ENCODE measurements at places on chromosomes 2 and 18. TPM values are rescaled to one million over a fixed set of nuclear protein-coding genes. Genes with fewer than 3 reads are reported as not detected.

RPRM gene
- not detected for total RNA-seq

TFCP2L1 gene
- total RNA-seq: 0.85 TPM

CEBPZOS gene
- 37.0 TPM for total RNA-seq

DNA sequence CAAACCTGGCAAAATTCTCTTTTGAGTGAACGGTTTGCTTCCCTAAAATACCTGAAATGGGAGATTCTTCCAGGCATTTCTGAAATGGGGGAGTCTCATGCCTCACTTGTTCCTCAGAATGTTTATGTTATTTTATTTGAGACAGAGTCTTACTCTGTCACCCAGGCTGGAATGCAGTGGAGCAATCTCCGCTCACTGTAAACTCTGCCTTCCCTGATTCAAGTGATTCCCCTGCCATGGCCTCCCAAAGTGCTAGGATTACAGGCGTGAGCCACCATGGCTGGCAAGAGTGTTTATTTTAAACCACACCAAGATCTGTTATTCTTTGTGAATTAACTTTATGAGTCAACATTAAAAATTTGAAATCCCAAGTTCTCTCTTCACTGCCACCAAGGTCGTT, 6.4 kb upstream of the FHL2 start:
- no peak for DNase-seq

IL1A gene
- 0.45 TPM for total RNA-seq

IL1R2 gene
- total RNA-seq: 0.66 TPM

DNA sequence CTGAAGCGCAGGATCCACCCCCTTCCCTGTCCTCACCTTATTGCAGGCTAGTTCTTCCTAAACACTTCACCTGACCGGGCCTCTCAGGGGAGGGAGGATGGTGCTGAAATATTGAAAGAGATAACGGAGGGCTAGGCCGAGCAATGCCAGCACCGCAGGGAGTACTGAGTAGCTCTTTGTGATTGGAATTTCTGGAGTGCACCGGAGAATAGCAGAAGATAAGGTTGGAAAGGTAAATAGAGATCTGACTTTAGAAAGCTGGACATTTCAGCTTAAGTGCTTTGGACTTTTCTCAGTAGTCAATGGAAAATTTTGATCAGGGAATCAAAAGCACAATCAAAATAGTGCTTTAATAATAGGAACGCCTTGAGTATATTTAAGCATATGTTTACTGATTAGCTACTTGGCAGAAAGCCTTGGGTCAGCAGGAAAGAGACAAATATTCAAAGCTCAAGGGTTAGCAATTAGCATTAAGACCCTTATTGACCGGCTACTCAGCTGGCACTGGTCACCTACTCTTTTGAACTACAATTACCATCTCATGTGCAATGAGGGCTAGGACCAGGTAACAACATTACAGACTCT, 142.9 kb upstream of the NDUFV2 start:
- no peak for DNase-seq
